Cortex of kidney (tissue), 1 donor: ENCODE measurements at places on chromosomes 3 and 15.

- DNase-seq: no peak
Measured at GRCh38 chr3:29291260-29291981, 10.6 kb downstream of the RBMS3 start.

GRCh38 chr15:51688863-51689262 is 7.6 kb downstream of the SCG3 start:
- DNase-seq: no peak

GRCh38 chr3:30141178-30141581 is 465.2 kb upstream of the TGFBR2 start:
- no peak for DNase-seq

DNA sequence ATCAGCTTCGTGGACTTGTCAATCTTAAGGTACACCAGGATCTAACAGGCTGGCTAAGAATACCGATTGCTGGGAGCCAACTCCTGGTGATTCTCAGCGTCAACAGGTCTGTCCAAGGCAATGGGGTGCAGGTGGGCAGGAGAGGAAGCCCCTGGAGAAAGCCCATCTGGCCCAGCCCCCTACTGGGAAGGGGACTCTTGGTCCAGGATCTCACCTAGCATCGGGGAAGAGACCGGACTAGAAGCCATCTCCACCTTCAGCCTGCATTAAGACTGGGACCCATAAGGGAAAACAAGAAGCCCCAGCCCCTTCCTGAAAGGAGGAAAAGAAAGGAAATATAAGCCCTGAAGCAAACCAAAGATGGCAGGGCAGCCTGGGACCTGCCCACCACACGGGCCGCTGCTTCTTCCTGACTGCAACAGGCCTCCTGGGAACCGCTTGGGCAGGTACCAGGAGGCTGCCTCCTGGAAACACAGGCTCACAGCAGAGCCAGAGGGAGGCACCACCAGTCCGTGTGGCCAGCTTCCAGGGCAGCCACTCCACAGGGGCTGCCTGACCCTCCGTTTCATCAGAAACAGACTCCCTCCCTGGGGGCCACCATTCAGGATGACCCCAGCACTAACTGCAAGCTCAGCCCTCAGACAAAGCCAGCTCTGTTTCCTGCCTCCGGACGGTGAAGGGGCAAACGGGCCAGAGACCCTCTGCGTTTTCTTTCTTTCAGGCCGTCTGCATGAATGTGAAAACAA is 100.2 kb downstream of the LRIG1 start:
- no peak for DNase-seq

GRCh38 chr15:68436680-68437079 is 4.7 kb upstream of the ITGA11 start:
- no peak for DNase-seq

DNA sequence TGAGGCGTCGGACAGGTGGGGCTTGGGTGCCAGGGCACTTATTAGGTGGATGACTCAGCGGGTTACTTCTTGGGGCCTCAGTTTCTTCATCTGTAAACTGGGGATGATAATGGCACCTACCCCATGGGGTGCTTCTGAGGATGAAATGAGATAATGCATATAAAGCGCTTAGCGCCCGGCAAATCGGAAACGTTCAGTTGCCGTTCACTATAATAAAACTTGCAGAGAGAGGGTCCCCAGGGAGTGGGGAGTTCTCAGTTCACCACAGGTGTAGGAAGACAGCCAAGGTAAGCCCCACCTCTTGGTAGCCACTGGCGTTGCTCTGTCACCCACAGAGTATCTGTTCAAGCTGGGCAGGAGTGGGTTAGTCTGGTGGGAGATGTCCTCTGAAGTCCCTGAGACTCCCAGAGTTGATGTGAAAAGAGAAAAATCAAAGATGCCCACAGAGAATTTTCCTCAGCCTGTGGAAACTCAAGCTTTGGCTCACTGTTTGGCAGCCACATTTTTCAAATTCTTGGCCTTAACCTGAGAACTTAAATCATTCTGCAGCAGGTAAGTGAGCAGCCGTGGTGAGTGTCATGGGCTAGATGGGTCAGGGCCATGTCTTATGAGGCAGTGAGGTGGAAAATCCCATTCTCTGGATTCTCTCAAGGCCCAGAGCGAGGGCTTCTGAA is 221.5 kb upstream of the BHLHE40 start:
- DNase-seq: no peak

DNA sequence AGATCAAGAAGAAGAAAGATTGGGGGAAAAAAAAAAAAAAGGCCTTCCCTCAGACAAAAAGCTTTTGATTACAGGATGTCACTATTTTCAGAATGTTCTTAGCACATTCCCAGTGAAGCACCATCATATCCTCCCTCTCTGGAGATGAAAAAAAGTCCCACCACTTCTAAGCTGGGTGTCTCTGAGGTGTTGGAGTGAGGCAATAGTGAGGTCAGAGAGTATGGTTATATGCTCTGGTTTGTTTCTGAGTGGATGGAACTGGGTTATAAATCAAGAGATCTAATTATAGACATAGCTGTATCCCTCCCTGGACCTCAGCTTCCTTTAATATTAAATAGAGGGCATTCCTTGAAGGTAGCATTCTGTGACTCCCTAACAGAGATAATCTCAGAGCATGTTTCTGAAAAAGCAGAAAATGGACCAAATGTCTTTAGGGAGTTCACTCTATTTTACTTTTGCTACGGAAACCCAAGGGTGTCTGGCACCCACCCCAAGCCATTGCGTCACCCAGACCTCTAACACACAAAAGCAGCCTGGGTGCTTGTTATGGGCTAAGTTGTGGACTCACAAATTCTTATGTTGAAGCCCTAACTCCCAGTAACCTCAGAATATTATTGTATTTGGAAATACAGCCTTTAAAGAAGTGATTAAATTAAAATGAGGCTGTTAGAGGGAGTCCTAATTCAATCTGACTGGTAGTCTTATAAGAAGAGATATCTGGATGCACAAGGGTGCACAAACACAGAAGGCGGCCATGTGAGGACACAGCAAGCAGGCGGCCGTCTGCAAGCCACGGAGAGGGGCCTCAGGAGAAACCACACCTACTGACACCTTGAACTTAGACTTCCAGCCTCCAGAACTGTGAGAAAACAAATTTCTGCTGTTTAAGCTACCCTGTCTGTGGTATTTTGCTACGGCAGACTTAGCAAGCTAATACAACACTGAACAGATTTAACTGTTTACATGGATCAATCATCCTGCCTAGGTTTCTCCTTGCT is 81.5 kb downstream of the MB21D2 start:
- no peak for DNase-seq

DNA sequence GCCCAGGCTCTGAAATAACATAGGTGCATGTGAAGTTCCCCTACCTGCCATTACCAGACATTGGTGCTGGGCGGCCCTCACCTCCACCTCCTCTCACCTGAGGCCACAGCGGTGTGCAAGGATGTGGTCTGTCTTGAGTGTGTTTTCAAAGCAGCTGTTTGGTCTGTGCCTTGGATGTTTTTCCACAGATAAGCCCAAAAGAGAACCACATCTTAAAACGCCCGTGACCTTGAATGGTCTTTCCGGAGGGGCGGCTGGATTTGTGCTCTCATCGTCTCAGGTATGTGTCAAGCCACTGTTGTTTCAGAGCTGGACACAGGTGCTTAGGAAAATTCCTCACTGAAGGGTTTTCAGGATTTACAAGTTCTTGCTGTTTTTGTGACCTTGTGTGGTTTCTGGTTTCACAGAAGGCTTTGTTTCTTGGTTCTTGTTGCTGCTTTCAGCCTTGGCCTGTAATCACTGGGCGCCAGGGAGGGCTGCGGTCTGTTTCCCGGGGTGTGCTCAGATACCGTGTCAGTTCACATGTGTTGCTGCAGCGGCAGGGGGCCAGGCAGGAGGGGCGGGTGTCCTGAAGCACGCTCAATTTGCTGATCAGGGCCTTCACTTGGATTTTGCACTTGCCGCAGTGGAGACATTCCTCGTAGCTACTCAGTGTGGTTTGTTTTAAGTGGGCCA is 128.4 kb downstream of the IGF1R start:
- DNase-seq: no peak

DNA sequence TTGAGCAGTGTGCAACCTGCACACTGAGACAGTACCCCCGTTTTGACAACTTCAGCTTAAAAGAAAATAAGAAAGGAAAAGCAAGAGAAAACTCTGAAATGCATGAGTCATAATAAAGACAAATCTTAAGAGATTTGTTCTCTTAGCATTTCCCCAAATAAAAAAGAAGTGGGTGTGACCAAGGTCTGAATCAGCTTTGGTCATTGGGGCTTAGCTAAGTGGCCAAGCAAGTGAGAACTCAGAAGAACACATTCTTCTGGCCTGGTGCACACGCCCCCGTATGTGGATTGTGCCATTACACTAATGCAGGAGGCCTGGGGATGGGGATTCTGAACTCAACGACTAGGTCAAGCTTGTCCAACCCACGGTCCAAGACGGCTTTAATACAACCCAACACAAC is 56.9 kb upstream of the PDZRN3 start:
- DNase-seq: no peak

DNA sequence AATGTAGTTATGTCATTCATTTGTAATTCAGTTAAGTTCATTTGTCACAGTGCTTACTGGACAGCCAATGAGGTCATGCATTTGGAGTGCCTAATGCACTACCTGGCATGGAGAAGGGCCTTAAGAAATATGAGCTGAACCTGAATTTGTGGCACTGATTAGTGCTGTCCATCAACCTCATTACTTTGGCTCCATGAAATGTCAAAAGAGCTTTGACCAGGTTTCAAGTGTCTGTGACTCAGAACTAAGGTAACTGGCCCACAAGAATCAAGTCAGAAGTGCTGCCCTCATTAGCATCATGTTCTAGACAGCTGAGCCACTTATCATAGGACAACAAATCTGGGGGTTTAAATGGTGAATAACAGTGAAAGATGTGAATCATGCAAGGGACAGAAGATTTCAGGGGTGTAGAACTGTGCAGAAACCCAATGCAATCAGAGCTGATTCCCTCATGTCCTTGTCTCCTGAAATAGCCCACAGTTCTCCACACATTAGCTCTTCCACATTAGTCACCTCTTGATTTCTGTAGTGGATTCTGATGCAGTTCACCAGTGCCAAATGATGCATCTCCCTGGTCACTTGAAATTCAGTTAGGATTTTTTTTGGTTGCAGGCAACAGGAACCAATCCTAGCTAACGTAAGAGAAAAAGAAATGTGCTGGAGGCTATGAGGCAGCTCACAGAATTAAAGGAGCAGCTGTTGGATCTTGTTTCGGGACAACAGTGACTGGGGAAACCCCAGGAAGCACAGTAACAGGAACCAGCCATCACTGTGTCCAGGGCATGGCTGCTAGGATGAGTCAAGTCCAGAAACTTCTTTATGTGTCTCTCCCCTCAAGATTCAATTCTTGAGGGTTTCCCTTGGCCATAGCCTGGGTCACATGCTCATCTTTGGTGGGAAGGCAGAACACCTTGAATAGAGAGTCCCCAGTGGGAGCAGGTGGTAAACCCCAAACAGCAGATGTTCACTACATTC is 38.7 kb downstream of the CHST2 start:
- DNase-seq: no peak

GRCh38 chr3:46609944-46610722 is 2.2 kb upstream of the FAM240A start:
- DNase-seq: no peak

DNA sequence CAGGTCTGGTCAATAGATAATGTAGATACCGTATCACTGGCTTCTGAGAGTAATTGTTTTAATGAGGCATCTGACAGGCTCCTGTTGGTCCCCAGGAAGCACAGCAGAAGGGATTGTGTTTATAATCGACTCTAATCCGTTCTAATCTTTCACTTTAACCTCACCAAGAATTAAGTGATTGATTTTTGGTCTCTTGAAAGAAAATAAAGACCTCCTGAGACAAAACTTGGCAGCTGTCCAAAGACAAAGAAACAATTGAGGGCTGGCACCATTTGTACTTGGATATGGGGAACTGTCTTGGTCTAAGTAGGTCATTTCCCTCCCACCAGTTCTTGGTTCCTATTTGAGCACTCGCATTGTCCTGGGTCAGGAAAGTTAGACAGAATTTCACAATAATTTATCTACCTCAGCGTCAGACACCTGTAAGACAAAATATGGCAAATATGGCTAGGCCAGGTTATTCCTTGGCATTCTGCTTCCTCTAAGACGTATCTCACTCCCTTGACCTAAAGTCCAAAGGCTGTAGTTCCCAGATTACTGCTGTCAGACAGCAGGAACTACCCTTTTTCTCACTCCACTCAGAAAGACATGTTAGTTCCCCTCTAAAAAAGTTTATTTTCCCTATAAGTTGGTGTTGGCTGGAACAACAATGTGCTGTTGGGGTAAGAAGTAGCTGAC is 22.7 kb upstream of the CD96 start:
- DNase-seq: no peak

- DNase-seq: no peak
Measured at GRCh38 chr3:179168918-179169317, 20.8 kb downstream of the PIK3CA start.

GRCh38 chr15:56933410-56933809 is 15.0 kb downstream of the TCF12 start:
- DNase-seq: no peak

GRCh38 chr3:138670407-138670806 is 61.8 kb downstream of the FAIM start:
- DNase-seq: no peak

DNA sequence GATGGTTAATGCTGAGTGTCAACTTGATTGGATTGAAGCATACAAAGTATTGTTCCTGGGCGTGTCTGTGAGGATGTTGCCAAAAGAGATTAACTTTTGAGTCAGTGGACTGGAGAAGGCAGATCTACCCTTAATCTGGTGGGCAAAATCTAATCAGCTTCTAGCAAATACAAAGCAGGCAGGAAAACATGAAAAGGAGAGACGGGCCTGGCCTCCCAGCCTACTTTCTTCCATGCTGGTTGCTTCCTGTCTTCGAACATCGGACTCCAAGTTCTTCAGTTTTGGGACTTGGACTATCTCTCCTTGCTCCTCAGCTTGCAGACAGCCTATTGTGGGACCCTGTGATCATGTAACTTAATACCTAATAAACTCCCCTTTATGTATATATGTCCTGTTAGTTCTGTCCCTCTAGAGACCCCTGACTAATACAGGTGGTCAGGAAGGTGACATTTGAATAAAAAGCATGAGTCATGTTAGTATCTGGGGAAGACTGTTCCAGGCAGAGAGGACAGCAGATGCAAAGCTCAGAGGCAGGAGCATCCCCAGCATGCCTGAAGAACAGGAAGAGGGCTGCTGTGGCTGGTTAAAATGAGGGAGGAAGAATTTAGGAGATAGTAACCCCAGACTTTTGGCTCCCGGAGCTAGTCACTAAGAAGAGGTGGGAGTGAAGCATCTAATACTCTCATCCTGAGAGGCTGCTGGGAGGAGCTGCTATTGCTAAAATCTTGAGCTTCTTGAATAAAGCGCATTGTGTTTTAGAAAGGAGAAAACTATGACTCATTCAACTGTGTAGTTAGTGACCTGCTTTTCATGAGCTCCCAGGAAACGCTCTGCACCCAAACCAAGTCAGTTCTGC is 207.4 kb upstream of the HES1 start:
- no peak for DNase-seq

GRCh38 chr15:73926219-73927002 is at the start of gene LOXL1:
LOXL1 (plus strand) TSS chr15:73926462; CDS start chr15:73926784, 322 bp downstream.
- DNase-seq: no peak

- DNase-seq: no peak
Measured at GRCh38 chr3:141812586-141812985, 49.4 kb downstream of the GRK7 start.

GRCh38 chr15:72456684-72457083 is 17.4 kb upstream of the ARIH1 start:
- no peak for DNase-seq
